ENCODE measurements at places on chromosomes 11 and 22.
A peak's percentile ranks its signal among the peaks of the same experiment; 100 is the strongest.

DNA sequence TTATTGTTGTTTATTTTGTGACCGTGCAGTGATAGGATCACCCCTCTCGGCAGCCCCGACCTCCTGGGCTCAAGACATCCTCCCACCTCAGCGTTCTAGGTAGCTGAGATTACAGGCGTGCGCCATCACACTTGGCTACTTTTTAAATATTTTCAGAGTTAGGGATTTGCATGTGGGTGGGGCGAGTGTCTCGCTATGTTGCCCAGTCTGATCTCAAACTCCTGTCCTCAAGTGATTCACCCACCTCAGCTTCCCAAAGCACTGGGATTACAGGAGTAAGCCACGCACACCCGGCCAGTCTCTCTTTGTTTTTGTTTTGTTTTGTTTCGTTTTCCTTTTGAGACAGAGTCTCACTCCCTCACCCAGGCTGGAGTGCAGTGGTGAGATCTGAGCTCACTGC lies 1.2 kb upstream of the INTS5 start:
- DNase-seq: no peak

- DNase-seq: no peak
These were observed 70.1 kb upstream of the TIMP3 start for GRCh38 chr22:32731372-32731771.

DNA sequence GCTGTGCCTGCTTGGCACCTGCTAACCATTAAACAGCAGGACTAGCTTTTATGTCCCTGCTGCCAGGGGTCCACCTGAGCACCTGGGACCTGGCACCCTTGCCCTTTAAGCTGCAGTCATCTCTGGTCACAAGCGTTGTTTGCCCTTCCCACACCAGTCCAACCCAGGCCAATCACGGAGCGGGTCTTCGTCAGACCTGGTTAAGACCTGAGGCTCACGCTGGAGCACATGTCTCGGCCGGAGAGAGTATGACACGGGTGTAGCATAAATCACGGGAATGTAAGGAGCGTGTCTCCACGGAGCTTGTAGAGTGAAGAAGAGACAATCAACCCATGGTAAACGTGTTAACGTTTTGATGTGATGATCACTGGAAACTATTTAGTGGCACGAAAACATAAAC lies 847.3 kb downstream of the BRD1 start:
- no peak for DNase-seq

DNA sequence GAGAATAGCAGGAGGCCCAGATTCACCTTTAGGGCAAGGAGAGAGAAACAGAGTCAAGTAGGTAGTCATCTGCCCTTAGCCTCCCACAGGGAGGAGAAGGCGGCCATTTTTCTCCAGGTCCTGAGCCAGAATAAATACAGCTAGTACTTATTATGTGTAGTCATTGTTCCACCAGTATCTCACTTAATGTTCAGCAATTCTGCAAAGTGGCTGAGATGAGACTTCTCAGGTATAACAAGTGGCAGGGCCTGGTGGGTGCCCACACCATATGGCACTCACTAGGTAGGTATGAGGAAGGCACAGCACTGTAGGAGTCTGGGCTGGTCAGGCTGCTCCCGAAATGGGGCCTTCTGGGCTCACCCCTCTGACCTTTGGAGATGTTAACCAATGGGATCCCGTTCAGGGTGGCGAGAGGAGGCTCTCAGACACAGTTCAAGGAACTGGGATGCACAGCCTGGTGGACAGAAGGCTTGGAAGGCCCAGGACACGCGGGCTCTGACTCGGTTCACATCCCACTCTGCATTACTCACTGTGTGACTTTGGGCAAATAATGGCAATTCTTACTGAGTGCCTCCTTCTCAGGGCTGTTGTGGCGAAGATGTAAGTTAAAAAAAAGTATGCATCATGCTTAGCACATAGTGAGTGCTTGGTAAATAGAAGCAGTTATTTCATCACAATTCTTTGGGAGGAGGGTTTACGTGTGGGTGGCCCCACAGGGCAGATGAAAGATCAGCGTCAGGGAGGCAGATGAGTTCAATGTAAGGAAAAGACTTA lies 25.1 kb downstream of the RTN4RL2 start:
- peak; percentile 82 for DNase-seq

Measured in CD14-positive monocyte (primary cell).